Endodermal cell (in vitro differentiated cells): ENCODE measurements at places on chromosomes 7 and 10.

DNA sequence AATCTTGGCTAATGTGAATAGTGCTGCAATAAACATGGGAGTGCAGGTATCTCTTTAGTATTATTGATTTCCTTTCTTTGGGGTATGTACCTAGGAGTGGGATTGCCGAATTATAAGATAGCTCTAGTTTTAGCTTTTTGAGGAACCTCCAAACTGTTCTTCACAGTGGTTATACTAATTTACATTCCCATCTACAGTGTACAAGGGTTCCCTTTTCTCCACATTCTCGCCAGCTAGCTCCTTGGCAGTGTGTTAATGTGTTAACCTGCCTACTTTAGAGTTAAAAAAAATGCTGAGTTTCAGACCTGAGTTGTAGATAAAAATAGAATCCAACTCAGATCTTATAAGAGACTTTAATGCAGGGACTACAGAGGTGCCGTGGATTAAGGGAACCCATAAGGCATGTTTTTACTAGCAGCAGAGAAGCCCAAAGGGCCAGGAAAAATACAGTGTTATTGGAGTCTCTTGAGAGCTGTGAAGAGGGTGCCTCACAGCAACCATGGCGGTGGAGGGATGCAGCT lies 35.4 kb downstream of the CDK13 start:
- no peak overlapping the region for H3K4me3 ChIP-seq
- H3K27me3 ChIP-seq, result no peaks in the 10 kb centered on the region
- peaks cover 21% of the 10 kb centered on the region for H3K36me3 ChIP-seq
- H3K4me1 ChIP-seq, result no peaks in the 10 kb centered on the region
- DNase-seq, result no peak

GRCh38 chr10:8130973-8131911 lies 76.8 kb downstream of the GATA3 start:
- no peak overlapping the region for H3K4me3 ChIP-seq
- no peak for DNase-seq
- peaks cover 59% of the 10 kb centered on the region for H3K27me3 ChIP-seq
- no peak overlapping the region for H3K27ac ChIP-seq
- H3K4me1 ChIP-seq, result no peaks in the 10 kb centered on the region

DNA sequence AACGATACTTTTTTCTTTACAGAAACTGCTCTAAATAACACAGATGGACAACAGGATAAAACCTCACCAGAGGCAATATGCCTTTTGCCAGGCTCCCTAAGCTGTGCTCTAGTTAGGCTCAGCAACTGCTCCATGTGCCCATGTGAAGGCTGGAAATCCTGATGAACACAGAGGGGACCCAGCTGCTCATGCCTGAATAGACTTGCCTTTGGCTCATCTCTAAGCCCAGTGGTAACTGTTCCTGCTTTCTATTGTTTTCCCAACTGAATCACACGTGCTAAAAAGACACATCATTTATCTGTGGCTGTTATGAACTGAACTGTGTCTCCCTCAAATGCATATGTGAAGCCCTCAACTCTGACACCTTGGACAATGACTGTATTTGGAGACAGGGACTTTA lies 110.4 kb downstream of the RNF216 start:
- peaks cover 11% of the 10 kb centered on the region for H3K4me1 ChIP-seq
- no peak overlapping the region for H3K4me3 ChIP-seq
- DNase-seq, result no peak
- no peaks in the 10 kb centered on the region for H3K27me3 ChIP-seq

GRCh38 chr10:93063977-93064660 lies 3.5 kb downstream of the CYP26C1 start:
- H3K4me1 ChIP-seq, result peaks cover 2% of the 10 kb centered on the region
- peaks cover 2% of the 10 kb centered on the region for H3K36me3 ChIP-seq
- peaks cover 100% of the 10 kb centered on the region for H3K27me3 ChIP-seq

DNA sequence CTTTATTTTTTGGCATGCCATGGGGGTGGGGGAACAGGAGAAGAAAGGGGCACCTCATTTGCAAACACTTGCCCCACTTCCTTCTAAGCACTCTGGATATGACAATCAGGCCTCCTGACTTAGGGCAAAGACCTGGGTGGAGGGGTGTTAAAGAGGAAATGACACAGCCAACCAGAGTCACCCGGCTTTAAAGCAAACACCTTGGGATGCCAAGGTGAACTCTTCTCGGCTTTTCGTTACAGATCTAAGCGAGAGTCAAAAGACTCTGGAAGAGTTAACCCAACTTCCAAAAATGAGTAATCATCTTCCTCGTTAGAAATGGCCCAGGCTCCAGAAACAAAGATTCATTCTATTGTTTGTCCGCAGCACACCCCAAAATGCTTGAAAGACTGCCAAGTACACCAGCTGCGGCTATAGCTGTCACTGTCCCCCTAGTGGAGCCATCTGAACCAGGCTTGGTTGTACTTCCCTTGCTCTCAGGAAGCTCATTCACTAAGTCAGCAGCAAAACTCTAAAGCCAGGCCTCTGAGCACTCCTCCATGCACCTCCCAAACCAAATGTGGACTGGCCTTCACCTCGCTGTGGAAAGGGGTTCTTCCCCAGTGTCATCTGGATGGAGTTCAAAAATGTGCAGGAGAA lies 24.8 kb downstream of the FAM53B start:
- no peak overlapping the region for H3K4me3 ChIP-seq
- peaks cover 21% of the 10 kb centered on the region for H3K4me1 ChIP-seq
- peak; percentile 79 for DNase-seq
- peaks cover 5% of the 10 kb centered on the region for H3K36me3 ChIP-seq

DNA sequence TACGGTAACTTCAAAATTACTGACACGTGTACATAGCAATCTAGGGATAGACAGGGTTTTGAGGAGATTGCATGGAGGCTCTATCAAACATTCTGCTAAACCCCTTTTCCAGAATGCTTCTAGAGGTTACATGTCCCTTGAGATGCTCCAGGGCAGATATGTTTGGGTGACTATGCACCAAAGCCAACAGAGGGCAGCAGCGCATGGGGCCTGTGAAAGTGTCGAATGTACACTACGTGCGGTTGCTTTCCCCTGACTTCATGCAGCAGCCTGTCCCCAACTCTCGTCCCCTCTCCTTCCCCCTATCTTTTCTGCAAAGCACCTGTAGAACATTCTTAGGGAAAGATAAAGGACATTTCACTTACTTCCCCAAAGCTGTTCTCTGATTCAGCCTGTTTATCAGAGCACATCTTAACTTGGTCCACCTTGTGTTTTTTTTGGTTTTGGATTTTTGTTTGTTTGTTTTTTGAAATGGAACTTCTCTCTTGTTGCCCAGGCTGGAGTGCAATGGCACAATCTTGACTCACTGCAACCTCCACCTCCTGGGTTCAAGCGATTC lies 90.2 kb downstream of the UBE3C start:
- H3K36me3 ChIP-seq, result peaks cover 66% of the 10 kb centered on the region
- peak; percentile 82 for DNase-seq
- no peaks in the 10 kb centered on the region for H3K27me3 ChIP-seq
- no peak overlapping the region for H3K4me3 ChIP-seq

- no peaks in the 10 kb centered on the region for H3K4me1 ChIP-seq
- peak; percentile 78 for DNase-seq
- H3K4me3 ChIP-seq, result peak overlapping the region; percentile 59
- H3K27me3 ChIP-seq, result no peaks in the 10 kb centered on the region
- H3K36me3 ChIP-seq, result no peaks in the 10 kb centered on the region
- H3K27ac ChIP-seq, result no peak overlapping the region
Observed at GRCh38 chr7:35430547-35431153, 176.8 kb upstream of the TBX20 start.

DNA sequence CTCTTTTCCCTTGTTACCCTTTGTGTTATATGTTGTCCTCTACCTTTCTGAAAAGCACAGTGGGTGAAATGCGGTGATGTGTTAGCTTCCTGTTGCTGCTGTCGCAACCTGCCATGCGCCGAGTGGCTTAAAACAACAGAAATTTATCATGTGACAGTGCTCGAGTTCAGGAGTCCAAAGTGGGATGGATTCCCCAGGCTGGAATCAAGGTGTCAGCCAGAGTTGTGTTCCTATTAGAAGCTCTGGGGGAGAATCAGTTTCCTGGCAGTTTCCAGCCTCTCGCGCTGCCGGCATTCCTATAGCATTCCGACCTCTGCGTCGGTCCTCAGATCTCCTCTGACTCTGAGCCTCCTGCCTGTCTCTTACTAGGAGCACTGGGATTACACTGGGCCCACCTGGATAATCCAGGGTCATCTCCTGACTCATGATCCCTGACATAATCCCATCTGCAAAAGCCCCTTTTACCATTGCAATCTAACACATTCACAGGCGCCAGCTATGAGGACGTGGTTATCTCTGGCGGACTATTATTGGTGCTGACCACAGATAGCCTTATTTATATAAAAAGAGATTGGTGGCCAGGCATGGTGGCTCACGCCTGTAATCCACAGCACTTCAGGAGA lies 207.5 kb downstream of the CUX1 start:
- no peak overlapping the region for H3K4me3 ChIP-seq
- no peaks in the 10 kb centered on the region for H3K27me3 ChIP-seq
- H3K4me1 ChIP-seq, result no peaks in the 10 kb centered on the region
- peaks cover 18% of the 10 kb centered on the region for H3K36me3 ChIP-seq

DNA sequence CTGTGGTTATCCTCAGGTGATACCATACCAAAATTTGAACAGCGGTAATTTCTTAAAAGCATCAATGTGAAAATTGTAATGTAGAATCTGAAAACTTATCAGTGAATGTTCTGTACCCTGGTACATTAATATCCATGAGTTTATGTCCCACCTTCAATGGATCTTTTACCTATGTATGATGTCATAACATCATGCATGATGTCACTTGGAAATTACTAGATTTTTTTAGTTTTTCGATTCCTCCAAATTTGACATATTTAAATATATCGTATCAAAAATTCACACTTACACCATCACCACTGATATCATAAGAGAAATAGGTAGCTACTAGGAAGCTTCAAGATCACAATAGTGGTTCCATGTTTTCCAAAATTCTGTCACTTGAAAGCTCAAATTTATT lies 95.0 kb upstream of the AKR1E2 start:
- no peaks in the 10 kb centered on the region for H3K4me1 ChIP-seq
- no peak overlapping the region for H3K27ac ChIP-seq
- no peaks in the 10 kb centered on the region for H3K36me3 ChIP-seq

GRCh38 chr10:71863203-71863602 lies 12.2 kb upstream of the PSAP start:
- peaks cover 4% of the 10 kb centered on the region for H3K27me3 ChIP-seq
- H3K36me3 ChIP-seq, result no peaks in the 10 kb centered on the region
- H3K4me1 ChIP-seq, result peaks cover 10% of the 10 kb centered on the region
- no peak for DNase-seq
- H3K4me3 ChIP-seq, result no peak overlapping the region

- no peak overlapping the region for H3K4me3 ChIP-seq
- H3K27me3 ChIP-seq, result no peaks in the 10 kb centered on the region
- no peak for DNase-seq
- H3K4me1 ChIP-seq, result no peaks in the 10 kb centered on the region
- no peak overlapping the region for H3K27ac ChIP-seq
Observed at GRCh38 chr10:107098326-107098725, 66.2 kb downstream of the SORCS1 start.

DNA sequence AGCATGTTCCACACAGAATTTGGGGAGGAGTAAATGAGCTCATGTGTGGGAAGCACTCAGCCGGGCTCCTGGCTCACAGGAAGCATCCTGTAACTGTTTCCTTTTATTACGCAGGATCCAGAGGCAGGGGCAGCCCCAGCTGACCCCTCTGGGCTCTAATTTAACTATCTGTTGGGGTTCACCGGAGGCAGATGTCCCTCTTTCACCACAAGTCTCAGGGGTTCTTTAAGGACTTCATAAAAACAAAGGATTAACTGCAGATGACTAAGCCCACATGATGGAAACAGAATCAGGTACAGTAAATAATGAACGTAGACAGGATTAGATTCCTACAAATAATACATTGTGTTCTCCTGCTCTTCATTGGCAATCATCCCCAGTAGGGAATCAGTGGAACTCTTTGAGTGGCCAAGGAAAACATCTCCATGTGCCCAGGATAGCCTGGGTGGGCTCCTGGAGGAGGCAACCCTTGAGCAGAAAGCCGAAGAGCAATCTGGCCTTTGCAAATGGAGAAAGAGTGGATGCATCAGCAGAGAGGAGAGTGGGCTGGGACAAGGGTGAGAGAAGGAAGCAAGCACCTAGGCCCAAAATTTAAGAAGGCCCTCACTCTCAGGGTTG lies 24.6 kb downstream of the TBXAS1 start:
- DNase-seq, result no peak
- no peaks in the 10 kb centered on the region for H3K36me3 ChIP-seq
- H3K4me1 ChIP-seq, result peaks cover 15% of the 10 kb centered on the region
- no peak overlapping the region for H3K4me3 ChIP-seq
- H3K27me3 ChIP-seq, result no peaks in the 10 kb centered on the region

DNA sequence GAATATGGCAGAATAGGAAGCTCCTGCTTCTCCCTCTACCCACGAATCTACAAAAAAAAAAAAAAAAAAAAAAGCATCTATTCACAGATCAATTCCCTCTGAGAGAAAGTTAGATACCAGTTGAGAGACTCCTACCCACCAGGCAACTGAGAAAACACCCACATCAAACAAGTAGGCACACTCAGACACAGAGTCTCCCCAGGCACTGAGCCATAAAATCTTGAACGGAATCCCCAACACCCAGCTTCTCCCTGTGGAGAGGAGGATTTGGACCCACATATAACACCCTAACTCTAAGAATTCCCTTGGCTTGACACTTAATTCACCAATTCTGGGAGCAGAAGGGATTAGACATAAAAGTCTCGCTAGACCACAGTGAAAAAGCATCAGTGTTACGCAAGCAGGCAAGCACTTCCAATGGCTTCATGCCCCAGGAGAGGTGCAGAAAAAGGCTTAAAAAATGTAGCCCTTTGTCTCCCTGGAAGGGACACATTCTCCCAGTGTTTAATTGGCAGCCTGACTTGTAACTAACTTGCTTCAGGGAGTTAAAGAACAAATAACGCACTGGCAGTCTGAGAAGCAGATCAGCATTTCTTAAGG lies 192.2 kb downstream of the ELAPOR2 start:
- peaks cover 8% of the 10 kb centered on the region for H3K4me1 ChIP-seq
- H3K4me3 ChIP-seq, result no peak overlapping the region
- peaks cover 38% of the 10 kb centered on the region for H3K36me3 ChIP-seq
- peak overlapping the region; percentile 40 for H3K27ac ChIP-seq

DNA sequence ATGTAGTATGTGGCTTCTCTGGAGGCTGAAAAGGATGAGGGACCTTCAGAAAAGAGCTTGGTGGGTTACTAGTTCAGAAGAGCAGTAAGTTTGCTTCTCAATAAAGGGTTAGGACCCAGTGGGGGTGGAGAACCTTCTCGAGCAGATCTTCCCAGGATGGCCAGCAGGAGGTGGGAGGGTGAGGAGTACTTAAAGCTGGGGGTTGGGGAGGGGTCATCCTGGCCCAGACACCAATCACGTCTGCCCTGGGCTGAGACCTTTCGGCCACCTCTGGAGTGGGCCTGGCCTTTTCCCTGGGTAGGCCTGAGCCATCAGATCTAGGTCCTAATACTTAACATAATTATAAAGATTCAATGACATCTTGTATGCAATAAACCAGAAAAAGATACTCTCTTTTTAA lies 149.0 kb upstream of the TCF7L2 start:
- H3K36me3 ChIP-seq, result no peaks in the 10 kb centered on the region
- H3K27me3 ChIP-seq, result no peaks in the 10 kb centered on the region
- DNase-seq, result peak; percentile 75
- H3K27ac ChIP-seq, result no peak overlapping the region
- H3K4me3 ChIP-seq, result no peak overlapping the region
- peaks cover 10% of the 10 kb centered on the region for H3K4me1 ChIP-seq
